Activated CD4-positive, alpha-beta T cell treated with anti-CD3 and anti-CD28 coated beads, Interleukin-2, amount 10 ng/mL, durations not matched to agents 24 days and 14 days (primary cell): ENCODE measurements at places on chromosomes 2 and 18. TPM values are rescaled to one million over a fixed set of nuclear protein-coding genes. Genes with fewer than 3 reads are reported as not detected.

- no peak for DNase-seq
These were observed 266.8 kb upstream of the FBXO11 start for GRCh38 chr2:48173141-48173540.

The LAMA1 gene
- not detected in 2 replicates for total RNA-seq

- DNase-seq: no peak
These were observed 283.2 kb upstream of the MEX3C start for GRCh38 chr18:51480407-51481261.

DNA sequence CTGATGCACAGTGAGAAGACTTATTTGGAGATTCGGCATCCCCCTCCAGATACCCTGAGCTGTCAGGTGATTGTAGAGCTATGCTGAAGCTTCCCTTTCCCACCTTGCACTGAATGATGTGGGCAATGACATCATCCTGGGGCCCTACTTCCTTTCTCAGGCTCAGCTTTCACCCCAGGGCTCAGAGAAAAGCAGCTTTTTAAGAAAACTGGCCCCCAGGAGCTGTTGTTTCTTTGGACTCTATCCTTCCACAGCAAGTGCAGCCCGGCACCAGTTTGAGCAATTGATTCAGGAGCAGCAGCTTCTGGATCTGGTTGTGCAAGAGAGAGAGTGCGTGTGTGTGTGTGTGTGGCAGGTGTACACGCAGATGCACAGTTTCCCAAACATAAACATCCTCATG lies 251.3 kb downstream of the ANAPC1 start:
- DNase-seq: peak; percentile 84

- no peak for DNase-seq
These were observed 3.5 kb upstream of the NAGK start for GRCh38 chr2:71064754-71065621.

The VIT gene
- total RNA-seq: not detected in 2 replicates
